Activated CD8-positive, alpha-beta memory T cell treated with anti-CD3 and anti-CD28 coated beads for 1 hour (primary cell): ENCODE measurements at places on chromosomes 7 and 10.

- DNase-seq, result no peak
Observed at GRCh38 chr10:69018613-69019012, 30.0 kb downstream of the KIFBP start.

DNA sequence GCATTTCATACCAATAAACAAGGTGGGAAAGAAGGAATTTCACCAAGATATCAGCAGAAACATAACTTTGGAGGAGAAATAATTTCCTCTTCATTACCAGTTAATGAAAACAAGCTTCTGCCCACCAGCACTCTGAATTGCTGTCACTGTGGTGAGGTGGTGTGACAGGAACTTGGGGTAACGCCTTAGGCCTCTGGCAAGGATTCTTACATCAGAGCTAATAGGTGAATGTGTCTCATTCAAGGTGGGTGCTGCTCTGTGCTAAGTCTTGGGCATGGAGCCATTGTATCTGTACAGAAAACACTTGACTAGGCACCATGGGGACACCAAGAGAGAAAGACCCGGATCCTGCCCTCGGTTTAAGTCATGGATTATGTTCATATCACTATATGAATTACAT is 8.3 kb upstream of the LOXL4 start:
- no peak for DNase-seq

DNA sequence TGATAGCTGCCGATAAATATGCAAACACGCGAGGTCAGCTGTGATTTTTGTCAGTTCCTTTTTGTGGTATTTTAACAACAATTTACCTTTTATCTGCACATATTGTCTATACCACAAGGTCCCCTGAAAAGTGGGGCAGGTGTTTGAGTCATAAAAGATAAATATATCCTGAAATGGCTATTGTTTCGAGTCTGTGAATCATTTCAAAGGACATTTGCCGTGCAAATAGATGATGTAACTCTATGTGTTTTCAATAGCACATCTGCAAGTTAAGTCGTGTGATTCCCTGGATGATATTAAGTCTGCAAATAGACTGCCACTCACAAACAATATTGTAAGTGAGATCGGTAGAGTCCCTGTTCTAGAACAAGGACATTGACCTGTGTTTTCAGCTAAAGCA is 193.0 kb upstream of the PITRM1 start:
- DNase-seq, result no peak

- no peak for DNase-seq
Observed at GRCh38 chr10:11131112-11131639, 113.5 kb downstream of the CELF2 start.

DNA sequence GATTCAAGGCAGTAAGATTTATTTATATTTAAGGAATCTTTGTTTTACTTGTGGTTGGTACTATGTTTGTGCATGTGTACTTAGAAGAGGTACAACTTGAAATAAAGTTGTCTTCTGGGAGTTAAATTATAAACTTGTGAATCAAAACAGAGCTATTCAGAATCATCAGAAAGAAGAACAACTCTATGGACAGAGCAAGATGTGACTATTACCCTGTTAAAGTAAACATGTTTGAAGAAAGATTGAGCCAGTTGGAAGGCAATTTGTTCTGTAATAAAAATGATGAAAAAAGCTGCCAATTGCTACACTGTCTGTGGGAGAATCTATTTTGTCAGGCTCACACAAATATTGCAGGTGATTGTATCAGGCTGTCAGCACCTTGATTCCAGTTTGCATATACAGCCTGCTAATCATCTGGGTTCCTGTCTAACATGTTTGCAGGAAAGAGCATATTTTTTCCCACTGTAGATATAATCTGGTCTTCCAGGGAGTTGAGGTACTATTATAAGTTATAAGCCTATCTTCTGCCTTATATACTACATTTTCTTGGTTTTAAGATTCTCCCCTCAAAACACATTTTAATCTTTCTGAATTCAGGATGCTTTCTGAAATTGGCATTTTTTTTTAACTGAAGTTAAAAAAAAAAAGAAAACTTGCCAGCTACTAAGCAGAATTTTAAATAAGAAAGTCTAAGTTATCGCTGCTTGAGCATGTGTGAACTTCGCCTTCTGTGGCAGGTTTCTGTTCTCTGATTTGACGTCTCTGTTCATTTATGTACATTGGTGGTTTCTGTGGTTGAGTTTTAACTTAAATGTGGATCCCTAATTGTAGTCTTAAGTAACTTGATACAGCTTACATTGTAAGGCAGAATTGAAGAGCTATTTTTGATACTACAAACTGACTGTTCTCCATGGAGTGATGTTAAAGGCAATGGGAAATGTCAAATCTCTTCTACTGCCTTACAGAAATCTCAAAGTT is 46.0 kb downstream of the ZNRF2 start:
- no peak for DNase-seq

- no peak for DNase-seq
Observed at GRCh38 chr10:45075826-45076380, 75.2 kb downstream of the ZNF22 start.

GRCh38 chr7:149561072-149561471 is 63.5 kb upstream of the ZNF746 start:
- DNase-seq, result no peak

GRCh38 chr7:335358-336148 is 45.6 kb downstream of the FOXL3 start:
- DNase-seq, result no peak

DNA sequence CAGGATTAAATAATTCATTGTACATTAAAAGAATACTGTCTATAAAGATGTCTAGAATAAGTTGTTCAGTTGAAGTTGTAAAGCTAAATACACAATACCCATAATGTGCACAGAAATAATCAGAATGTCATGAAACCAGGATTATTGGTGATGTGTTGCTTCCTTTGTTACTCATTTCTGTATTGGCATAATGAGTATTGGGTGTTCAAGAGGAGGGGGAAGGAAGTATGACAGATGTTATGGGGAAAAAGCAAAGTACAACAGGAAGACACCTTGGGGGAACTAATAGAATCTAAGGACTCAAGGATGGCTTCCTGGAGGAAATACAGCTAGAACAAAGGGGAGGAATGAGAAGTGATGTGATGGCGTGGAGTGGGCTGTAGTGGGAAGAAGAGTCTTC is 15.0 kb downstream of the ANKRD1 start:
- no peak for DNase-seq

DNA sequence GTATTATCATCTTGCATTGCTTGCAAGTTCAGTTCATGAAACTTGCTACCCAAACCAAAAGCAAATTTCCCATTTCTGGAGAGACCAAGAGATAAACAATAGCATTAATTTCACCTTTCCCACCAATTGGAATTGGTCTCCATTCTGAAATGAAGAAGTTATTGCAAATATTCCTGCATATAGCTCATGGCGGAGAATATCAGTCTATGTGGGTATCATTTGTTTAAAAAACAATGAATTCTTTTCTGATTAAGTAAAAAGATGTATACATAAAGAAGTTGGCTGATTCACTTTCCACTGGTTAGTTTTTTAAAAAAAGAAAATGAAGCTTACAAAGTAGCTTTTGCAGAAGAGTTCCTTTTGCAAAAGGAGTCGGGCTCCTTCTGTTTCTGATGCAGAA is 19.5 kb upstream of the ANK3 start:
- no peak for DNase-seq

GRCh38 chr10:34273340-34273739 is 541.8 kb downstream of the PARD3 start:
- no peak for DNase-seq

DNA sequence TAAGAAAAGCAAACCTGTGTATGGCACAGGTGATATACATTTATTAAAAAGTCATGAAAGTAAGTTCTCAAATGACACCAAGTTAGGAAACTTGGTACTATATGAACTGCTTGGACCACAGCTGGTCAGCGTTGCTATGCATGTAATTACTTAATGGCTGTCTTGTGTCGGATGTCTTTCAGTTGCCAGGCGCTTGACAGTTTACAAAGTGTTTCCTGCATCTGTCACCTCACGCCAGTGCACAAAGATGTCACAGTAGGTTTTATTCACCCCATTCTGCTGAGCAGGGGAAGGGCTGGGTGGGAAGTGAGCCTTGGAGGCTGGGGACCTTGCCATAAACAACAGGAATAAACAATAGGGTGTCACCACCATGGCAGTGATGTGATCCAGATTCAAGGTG is 35.8 kb downstream of the ADAM12 start:
- DNase-seq, result no peak

- no peak for DNase-seq
Observed at GRCh38 chr10:7928536-7928935, 110.2 kb downstream of the TAF3 start.

- DNase-seq, result no peak
Observed at GRCh38 chr7:117158941-117159697, 163.7 kb downstream of the WNT2 start.
